PC-3 (cell line): ENCODE measurements at places on chromosomes 5 and 9. TPM values are rescaled to one million over a fixed set of nuclear protein-coding genes. Genes with fewer than 3 reads are reported as not detected.
A peak's percentile ranks its signal among the peaks of the same experiment; 100 is the strongest.

- no peaks in the 10 kb centered on the region for H3K27me3 ChIP-seq
- H3K27ac ChIP-seq, result no peak overlapping the region
- H3K4me1 ChIP-seq, result peaks cover 12% of the 10 kb centered on the region; the same call in 1 of the 2 replicates
- H3K4me3 ChIP-seq, result peak overlapping the region; percentile 62
Measured at GRCh38 chr9:127608104-127608966, 3.7 kb upstream of the STXBP1 start.

GRCh38 chr5:1799110-1799601 lies 481 bp downstream of the MRPL36 start:
- no peaks in the 10 kb centered on the region for H3K27me3 ChIP-seq
- peaks cover 37% of the 10 kb centered on the region for H3K4me1 ChIP-seq
- peak overlapping the region; percentile 97 for H3K4me3 ChIP-seq

GRCh38 chr5:72006361-72006760 lies 100.9 kb upstream of the MAP1B start:
- DNase-seq, result peak; percentile 7
- no peak overlapping the region for H3K27ac ChIP-seq
- H3K36me3 ChIP-seq, result no peaks in the 10 kb centered on the region
- H3K27me3 ChIP-seq, result no peaks in the 10 kb centered on the region

WDR38 gene
- total RNA-seq, result not detected in 2 replicates

DNA sequence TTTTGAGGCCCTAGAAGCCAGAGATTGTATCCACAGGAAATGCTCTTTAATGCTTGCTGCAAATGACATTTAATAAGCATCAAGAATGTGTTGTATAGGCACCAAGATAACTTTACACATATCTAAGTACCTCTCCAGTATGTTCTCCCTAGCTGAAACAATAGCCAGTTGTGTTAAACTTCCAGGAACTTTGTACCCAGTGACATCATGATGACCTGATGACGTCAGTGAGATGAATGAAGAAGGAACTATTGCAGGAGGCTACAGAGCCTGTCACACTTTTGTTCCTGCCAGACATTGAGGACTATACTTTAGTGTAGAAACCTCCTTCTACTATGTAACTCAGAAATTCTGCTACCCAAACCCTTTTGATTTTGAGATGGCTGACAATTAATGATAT lies 129.8 kb downstream of the CD180 start:
- no peak overlapping the region for H3K4me3 ChIP-seq
- no peaks in the 10 kb centered on the region for H3K4me1 ChIP-seq
- H3K27me3 ChIP-seq, result no peaks in the 10 kb centered on the region

GRCh38 chr9:109320331-109320741 lies 523 bp downstream of the EPB41L4B start:
- no peaks in the 10 kb centered on the region for H3K27me3 ChIP-seq
- H3K36me3 ChIP-seq, result no peaks in the 10 kb centered on the region
- H3K27ac ChIP-seq, result no peak overlapping the region

OR1J2 gene
- not detected in 2 replicates for total RNA-seq

PCDHB16 gene
- total RNA-seq, result 0.46 TPM in 1 of 2 replicates, not detected in the other

- H3K36me3 ChIP-seq, result no peaks in the 10 kb centered on the region
- peaks cover 39% of the 10 kb centered on the region for H3K4me1 ChIP-seq
- no peak for DNase-seq
- no peak overlapping the region for H3K4me3 ChIP-seq
- no peak overlapping the region for H3K27ac ChIP-seq
Measured at GRCh38 chr9:121271368-121272341, 3.7 kb downstream of the GSN start.

DNA sequence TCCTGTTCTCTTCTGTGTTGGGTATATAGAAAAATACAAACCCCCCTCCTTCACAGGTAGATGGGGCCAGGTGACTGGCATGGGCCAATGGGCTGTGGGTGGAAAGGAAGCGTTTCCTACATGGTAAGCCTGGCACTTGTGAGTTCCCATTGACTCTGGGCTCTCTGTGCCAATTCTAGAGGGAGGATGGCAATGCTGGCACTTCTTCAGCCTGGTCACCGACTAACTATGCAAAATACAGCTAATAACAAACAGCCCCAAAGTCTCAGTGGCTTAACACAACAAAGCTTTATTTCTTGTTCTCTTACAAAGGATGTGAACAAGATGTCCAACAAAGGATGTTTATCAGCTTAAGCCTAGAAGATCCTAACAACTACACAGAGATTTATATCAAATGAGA lies 258.1 kb downstream of the SYK start:
- H3K4me1 ChIP-seq, result peaks cover 25% of the 10 kb centered on the region
- H3K36me3 ChIP-seq, result no peaks in the 10 kb centered on the region
- peak; percentile 47 for DNase-seq
- no peaks in the 10 kb centered on the region for H3K27me3 ChIP-seq

- H3K4me1 ChIP-seq, result no peaks in the 10 kb centered on the region
- no peak overlapping the region for H3K27ac ChIP-seq
- no peak overlapping the region for H3K4me3 ChIP-seq
- DNase-seq, result no peak
Measured at GRCh38 chr5:3432135-3432534, 163.5 kb upstream of the IRX1 start.

- H3K4me1 ChIP-seq, result no peaks in the 10 kb centered on the region
- H3K27me3 ChIP-seq, result no peaks in the 10 kb centered on the region
- no peak overlapping the region for H3K4me3 ChIP-seq
- no peak for DNase-seq
- H3K27ac ChIP-seq, result no peak overlapping the region
Measured at GRCh38 chr9:134476942-134477335, 150.7 kb downstream of the RXRA start.

DNA sequence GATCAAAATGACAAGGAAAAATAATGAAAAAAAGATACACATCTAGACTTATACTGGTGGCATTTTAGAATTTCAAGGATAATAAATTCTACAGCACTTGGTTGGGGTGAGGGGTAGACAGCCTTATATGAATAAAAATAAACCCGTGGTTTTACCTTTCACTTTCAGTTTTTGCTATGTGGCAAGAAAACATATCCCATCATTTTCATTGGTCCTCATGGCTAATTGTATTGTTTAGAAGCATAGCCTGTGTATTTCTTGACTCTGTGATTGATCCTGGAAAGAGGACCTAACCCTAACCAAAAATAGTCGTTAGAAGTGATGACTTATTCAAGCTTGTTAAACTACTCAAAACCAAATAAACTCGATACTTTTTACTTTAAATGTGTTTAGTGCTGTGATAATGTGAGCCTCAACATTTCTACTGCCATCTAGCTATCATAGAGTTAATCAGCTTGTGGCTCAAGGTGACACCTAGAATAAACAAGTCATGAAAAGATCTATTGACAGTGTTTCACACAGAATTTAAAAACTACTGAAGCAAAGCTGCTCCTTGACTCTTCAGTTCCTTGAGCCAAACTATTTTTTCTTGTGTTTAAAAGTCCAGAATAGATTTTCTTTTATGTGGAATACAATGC lies 153.3 kb upstream of the IZUMO3 start:
- H3K27ac ChIP-seq, result no peak overlapping the region
- peak overlapping the region; percentile 42 for H3K4me3 ChIP-seq
- no peak for DNase-seq
- H3K27me3 ChIP-seq, result no peaks in the 10 kb centered on the region

DNA sequence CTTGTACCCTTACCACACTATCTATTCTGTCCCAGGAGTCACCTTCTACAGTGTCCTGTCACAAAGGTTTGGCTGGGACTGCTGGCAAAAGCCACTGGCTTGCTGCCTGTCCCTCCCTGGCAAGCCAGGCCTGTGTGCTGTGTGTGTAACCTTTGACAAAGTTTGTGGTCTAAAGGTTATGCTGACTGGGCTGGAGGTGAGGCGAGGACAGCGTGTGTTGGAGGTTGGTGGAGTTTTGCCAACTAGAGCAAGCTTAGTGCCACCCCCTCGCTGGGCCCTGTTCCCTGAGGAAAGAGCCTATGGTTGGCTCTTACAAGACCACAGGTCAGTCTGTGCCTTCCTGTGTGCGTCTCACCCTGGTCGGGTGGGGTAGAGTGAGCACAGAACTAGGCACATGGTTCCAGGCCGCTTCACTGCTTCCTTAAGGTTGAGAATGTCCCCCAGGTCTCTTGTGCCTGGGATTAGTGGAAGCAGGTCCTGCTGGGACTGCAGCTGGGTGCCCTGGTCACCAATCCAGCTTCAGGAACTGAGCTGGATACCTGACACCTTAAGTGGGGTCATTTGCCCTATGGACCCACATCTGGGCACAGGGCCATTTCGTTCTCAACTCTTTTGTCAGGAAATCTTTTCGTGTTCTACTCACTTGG lies 152.2 kb downstream of the GADD45G start:
- no peak for DNase-seq
- no peaks in the 10 kb centered on the region for H3K4me1 ChIP-seq
- no peak overlapping the region for H3K4me3 ChIP-seq
- no peak overlapping the region for H3K27ac ChIP-seq

- peak overlapping the region; percentile 48 for H3K27ac ChIP-seq
- no peaks in the 10 kb centered on the region for H3K36me3 ChIP-seq
- peaks cover 11% of the 10 kb centered on the region for H3K4me1 ChIP-seq
Measured at GRCh38 chr9:105244734-105245028, 230 bp downstream of the SLC44A1 start.

TAF11L2 gene
- total RNA-seq, result not detected in 2 replicates

DNA sequence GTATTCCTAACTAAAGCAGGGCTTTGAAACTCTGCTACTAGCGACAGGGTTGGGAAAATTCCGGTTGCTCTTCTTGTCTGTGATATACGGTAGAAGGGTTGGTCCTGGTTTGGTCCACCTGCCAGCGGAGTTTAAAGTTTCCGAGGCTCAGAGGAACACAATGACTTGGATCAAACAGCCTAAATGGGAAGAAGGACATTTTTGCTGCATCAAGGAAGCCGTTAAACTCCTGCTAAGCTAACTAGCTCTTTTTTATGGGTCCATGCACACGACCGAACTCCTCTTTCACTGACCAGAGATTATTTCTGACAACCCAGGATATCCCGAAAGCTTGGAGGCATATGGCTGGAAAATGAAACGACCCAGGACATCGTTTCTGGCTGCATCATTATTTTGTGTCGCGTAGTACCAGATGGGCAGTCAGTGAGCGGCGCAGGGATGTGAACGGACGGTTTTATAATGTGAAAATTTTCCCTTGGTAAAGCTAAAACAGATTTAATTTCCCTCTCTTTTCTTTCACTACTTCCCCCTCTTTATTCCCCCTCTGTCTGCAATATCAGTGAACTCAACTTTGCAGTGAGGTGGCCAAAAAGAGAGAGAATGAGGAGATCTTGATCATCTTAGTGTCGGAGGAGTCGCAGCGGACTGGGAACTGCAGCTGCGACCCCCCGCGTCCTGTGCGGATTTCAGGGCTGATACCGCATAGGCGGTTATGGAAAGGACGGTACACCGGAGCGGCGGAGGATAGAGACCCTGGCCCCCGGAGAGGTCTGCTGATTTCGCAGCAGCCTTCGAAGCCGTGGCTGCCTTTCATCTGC lies at the start of gene LURAP1L:
TSS of gene LURAP1L (plus strand) at position 160 of the 818 bp plus-strand sequence. CDS start 696 bp downstream, outside the sequence.
- H3K27ac ChIP-seq, result peak within 1 kb of the TSS; percentile 92
- H3K4me1 ChIP-seq, result peaks cover 25% of the 10 kb centered on the region
- H3K36me3 ChIP-seq, result no peaks in the 10 kb centered on the region
- peak within 1 kb of the TSS; percentile 86 for H3K4me3 ChIP-seq

GRCh38 chr5:170353961-170354360 lies 35.2 kb downstream of the KCNMB1 start:
- no peaks in the 10 kb centered on the region for H3K36me3 ChIP-seq
- H3K4me1 ChIP-seq, result no peaks in the 10 kb centered on the region

SPINK7 gene
- total RNA-seq, result 0.15 TPM in 1 of 2 replicates, not detected in the other

DNA sequence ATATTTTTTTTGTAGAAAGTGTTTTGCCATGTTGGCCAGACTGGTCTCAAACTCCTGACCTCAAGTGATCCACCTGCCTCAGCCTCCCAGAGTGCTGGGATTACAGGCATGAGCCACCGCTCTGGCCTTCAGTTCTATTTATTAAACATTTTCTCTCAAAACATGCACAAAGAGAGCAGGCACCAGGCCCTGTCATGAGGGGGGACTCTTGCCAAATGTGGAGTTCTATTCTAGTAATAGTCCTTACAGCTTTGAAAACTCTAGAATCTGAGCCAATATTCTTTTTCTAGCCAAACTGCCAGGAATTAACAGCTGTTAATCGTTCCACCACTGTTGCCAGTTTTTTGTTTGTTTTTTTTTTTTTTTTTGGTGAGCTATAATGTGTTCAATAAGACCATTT lies 124.6 kb downstream of the TARS1 start:
- no peaks in the 10 kb centered on the region for H3K36me3 ChIP-seq
- no peak overlapping the region for H3K27ac ChIP-seq
- no peak for DNase-seq
- H3K4me3 ChIP-seq, result no peak overlapping the region
- no peaks in the 10 kb centered on the region for H3K4me1 ChIP-seq

TAF1L gene
- total RNA-seq, result 0.23 TPM in 1 of 2 replicates, not detected in the other

- no peak for DNase-seq
- H3K4me3 ChIP-seq, result no peak within 1 kb of the TSS
- H3K27ac ChIP-seq, result no peak within 1 kb of the TSS
- H3K36me3 ChIP-seq, result no peaks in the 10 kb centered on the region
- no peaks in the 10 kb centered on the region for H3K4me1 ChIP-seq
Measured at GRCh38 chr5:36066540-36067210, at the start of gene UGT3A2. Gene UGT3A2 (minus strand): TSS chr5:36066882. CDS start chr5:36066789, 93 bp downstream.

DNA sequence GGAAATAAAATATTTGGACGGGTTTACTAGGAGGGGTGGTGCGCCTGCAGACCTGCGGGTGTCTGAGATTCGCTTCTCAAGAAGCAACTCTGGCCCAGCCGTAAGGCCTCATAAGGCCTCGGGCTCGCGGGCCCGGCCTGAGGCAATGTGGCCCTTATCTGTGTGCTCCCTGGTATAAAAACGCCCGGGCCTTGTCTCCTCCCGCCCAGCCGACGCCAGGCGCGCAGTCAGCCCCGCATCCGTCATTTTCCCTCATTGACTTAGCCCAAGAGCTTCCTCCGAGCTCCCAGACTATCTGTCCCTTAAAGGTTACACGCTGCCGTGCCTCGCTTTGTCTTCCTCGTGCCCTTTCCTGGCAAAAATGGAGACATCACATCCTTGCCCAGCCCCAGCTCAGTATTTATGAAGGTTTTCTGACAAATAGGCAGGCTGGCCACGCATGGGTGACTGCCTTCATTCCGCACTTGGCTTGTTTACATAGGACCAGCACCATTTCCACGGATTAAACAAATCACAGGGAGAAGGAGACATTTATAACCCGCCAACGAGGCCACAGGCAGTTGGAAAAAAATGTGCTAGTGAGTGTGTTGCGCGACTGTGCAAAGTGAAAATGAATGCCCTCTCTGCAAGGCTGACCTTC lies 74.5 kb upstream of the TBCA start:
- H3K4me3 ChIP-seq, result no peak overlapping the region
- H3K36me3 ChIP-seq, result no peaks in the 10 kb centered on the region
- H3K27ac ChIP-seq, result no peak overlapping the region
- DNase-seq, result no peak

MTREX gene
- 25.6 and 44.0 TPM in 2 replicates for total RNA-seq

DNA sequence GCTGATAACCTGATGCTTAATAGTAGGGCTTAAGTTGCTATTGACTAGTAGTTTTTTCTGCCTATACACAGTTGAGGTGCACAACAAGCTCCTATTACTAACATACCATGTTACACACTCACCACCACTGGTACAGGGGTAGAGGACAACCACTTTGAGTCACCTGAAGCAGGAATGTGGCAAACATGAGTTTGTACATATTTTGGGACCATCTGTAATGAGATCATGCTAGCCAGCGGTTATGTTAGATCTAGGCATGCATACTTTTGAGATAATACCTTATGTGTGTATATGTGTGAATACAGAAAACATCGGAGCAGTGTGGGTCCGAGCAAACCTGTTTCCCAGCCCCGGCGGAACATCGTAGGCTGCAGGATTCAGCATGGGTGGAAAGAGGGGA lies 72.8 kb upstream of the NXNL2 start:
- H3K36me3 ChIP-seq, result peaks cover 13% of the 10 kb centered on the region; the same call in 1 of the 2 replicates
- no peaks in the 10 kb centered on the region for H3K27me3 ChIP-seq

GRCh38 chr9:36898431-36899020 lies 135.5 kb downstream of the PAX5 start:
- DNase-seq, result no peak
- H3K4me1 ChIP-seq, result peaks cover 3% of the 10 kb centered on the region; the same call in 1 of the 2 replicates
- H3K36me3 ChIP-seq, result no peaks in the 10 kb centered on the region
- H3K27ac ChIP-seq, result no peak overlapping the region
